Bronchial epithelial cell (primary cell): ENCODE measurements at places on chromosomes 7 and 10.
A peak's percentile ranks its signal among the peaks of the same experiment; 100 is the strongest.

GRCh38 chr7:149266451-149266850 is 4.5 kb downstream of the ZNF783 start:
- DNase-seq, result no peak

GRCh38 chr7:55110993-55111361 is 92.2 kb downstream of the EGFR start:
- peak; percentile 74 for DNase-seq

- peak; percentile 61 for DNase-seq
Measured at GRCh38 chr7:130758429-130759056, 24.5 kb upstream of the KLF14 start.

DNA sequence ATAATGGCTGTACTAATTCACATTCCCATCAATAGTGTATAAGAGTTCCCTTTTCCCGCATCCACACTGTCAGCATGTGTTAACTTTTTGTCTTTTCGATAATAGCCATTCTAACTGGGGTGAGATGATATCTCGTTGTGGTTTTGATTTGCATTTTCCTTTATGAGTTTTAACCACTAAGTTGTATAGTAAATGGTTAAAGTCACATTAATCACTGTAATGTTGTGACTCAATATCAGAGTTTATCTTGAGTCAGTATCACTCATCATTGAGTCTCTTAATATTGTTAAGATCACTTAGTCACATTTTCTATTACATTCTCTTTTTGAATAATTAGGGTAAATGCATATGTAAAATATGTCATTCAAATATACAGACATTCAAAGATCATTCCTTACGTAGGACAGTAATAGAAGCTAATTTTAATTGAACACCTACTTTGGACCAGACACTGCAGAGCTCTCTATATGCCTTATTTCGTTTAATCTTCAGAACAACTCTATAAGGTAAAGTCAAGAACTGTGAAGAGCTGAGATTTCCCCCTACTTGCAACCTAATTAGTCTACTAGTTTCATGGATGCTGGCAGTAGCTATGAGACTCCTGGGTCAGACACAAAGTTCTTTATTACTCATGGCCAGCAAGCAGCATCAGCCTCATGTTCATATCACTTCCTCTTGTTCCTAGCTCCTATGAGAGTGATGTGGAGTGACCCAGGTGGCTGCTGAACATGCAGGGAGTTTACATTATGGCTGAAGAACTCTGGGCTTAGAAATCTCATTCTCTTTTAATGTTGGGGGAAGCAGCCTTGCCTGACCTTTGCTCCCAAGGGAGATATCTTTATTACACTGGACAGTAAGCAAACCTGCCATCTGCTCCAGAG is 30.5 kb downstream of the CREB5 start:
- peak; percentile 75 for DNase-seq
